ENCODE measurements at places on chromosomes 3 and 15.

DNA sequence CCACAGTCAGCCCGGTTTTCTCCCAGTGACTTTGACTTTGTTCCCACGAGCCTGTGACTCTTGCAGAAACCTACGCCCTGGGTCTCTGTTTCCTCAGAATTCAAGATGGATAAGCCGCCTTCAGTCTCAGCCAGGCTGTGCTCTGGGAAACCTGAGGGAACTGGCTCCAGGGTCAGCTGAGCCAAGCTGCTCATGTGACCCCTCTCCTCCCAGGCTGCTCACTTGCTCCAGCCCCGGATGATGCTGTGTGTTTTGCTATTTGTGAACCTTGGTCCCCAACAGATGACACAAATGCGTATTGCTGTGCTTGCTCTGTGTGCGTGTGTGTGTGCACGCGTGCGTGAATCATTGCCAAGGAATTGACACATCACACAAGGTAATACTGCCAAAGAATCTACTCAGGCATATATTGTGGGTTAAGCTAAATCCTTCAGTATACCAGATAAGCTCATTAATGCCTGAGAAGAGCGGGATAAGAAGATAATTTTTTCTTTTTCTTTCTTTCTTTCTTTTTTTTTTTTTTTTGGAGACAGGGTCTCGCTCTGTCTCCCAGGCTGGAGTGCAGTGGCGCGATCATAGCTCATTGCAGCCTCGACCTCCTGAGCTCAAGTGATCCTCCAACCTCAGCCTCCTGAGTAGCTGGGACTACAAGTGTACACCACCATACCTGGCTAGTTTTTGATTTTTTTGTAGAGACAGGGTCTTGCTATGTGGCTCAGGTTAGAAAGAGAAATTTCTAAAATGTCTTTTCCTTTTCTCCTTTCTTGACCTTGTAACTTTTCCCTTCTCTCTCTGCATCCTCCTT, 29.2 kb upstream of the UMPS start:
- no peak for DNase-seq

DNA sequence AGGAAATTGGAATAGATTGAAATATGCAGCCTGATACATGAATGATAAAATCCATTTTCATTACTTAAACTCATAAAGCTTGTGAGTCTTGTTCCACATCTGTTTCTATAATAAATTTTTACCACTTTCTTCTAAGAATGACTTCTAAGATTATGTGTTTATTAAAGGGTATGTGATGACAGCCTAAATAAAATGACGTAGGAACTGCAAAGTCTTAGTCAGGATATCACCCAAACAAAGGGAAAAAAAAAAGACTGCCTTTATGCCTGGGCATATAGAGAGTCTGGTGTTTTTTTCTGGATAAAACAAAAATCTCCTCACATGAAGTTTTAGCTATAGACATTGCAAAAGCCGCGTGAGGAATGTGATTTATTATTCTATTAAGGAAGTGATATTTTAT, 844.0 kb downstream of the DIPK2A start:
- DNase-seq, result no peak

DNA sequence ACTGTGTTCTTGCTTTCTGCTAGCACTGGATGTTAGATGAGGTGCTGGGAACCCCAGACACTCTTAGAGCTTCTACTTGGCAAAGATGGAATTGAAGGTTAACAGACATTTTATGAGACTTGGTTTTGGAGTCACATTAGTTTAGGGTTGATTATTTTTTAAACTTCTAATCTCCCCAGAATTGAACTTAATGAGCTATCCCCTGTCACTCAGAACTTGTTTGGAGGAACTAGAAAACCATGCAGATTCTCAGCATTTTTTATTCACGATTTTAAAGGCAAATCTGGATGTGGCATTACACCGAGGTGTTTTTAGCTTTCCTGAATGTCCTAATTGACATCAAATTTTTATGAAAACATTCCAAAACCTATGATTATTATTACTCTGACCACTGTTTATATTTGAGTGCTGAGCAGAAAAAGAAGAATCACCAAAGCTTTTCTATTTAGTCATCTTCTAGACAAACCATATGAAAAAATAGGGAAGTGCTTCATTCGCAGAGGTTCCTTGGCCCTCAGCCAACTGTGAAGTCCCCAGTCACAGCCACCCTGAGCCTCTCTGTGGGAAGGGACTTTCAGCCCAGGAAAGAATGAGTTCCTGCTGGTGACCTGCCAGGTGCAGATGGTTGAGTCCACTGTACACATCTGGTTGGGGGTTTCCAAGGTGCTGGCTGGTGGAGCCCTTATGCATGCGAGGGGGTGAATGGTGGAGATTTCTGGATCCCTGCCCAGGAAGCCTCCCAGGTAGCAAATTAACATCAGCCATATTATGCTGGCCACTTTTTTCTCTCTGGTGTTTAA, 196.0 kb upstream of the TOPAZ1 start:
- no peak for DNase-seq

GRCh38 chr3:52696830-52697631, 8.6 kb downstream of the GLT8D1 start:
- no peak for DNase-seq

DNA sequence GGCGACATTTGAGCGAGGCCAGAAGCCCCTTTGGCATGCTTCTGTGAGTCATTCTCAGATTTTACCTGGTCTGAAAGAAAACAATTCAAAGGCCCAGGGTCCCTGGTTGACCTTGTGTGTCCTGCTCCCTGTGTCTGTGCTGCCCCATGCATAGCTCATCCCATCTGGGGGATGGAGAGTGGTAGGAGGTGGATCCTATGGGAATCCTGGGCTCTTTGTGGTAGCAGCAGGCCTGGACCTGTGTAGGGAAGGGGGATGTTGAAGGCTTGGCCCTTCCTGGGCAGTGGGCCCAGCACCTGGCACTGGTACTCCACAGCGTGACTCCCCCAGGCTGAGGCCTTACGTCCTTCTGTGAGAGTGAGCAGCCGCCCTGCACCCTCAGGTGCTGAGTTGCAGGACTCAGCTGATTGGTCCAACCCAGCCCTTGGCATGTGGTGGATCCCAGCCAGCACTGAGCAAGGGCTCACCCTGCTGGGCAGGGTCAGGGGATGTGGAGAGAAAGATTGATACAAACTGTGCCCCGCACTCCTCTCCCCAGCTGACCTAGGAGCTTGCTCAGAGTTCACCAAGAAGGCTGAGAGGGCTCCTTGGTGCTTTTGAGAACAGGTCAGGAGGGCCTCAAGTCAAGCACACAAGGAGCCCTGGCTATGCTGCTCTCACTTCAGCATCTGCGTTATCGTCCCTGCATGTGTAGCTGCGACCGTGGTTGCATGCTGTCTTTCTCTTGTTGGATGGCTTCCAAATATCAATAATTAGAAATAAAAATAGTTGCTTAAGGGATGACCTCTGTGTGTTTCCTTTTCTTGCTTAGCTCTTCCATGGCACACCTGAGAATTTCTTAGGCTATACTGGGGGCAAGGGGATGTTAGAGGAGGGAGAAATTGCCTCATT, 21.4 kb upstream of the JMJD7 start:
- no peak for DNase-seq

DNA sequence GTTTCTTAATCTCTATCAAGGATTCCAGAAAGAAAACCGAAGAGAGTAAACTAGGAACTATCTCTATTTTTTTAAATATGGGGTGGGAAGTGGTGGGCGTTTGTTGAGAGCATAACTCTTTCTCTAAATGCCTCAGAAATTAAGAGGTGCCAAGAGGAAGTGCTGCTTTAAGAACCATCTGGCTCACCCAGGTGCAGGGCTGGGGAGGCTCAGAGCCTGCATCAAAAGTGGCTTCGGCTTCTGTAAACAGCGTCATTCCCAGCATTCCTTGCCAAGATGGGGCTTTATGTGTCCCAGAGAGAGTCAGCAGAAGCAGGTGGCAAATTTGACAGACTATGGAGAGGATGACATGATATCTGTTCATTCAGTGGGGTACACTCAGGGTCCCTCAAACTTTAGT, 123.3 kb upstream of the BFSP2 start:
- no peak for DNase-seq

GRCh38 chr3:12246497-12247163, 42.2 kb upstream of the PPARG start:
- DNase-seq, result no peak

DNA sequence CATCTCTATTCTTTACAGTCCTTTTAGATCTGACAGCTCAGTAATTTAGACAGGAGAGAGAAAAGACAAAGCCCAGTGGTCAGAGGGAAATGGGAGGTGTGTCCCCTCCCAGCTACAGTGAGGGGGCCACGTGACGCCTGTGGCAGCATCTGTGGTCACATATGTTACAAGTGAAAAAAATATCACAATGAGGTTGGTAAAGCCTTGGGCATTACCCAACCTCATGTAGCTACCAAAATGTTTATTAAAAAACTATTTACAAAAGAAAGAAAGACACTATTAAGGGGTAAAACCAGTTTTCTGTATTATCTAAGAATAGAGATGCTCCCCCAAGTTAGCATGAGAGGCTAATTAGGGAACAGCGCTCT, 42.9 kb upstream of the PLCL2 start:
- DNase-seq, result no peak

- no peak for DNase-seq
These were observed 87.6 kb upstream of the MYZAP start for GRCh38 chr15:57503911-57504598.

- no peak for DNase-seq
These were observed 76.2 kb upstream of the MELTF start for GRCh38 chr3:197105786-197106185.

- peak; percentile 23 for DNase-seq
These were observed 54.8 kb downstream of the MESD start for GRCh38 chr15:80934761-80935221.

- DNase-seq, result no peak
These were observed 177.7 kb upstream of the NR2E3 start for GRCh38 chr15:71632576-71633195.

- no peak for DNase-seq
These were observed 18.7 kb downstream of the DNAJC13 start for GRCh38 chr3:132435911-132436425.

DNA sequence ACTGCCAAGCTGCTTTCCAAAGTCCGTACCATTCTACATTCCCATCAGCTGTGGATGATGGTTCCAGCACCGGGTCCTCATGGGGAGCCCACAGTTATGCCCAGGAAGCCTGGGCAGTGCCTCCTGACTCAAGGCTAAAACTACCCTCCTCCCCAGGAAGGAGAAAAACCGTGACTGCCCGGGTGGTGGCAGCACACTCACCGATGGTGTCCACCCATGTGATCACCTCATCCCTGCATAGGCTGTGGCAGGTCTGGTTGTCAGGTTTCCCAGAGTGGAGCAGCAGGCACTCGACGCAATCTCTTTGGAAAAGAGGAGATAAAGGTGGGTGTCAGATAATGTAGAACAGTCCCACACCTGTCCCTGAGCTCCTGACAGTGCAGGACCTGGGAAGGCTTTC, 38.6 kb downstream of the UMPS start:
- DNase-seq, result no peak

- no peak for DNase-seq
These were observed 16.9 kb downstream of the ARIH2 start for GRCh38 chr3:48935530-48935929.

- no peak for DNase-seq
These were observed 3.9 kb upstream of the HHLA2 start for GRCh38 chr3:108292450-108292849.

GRCh38 chr3:146178006-146178689, 17.2 kb upstream of the PLOD2 start:
- no peak for DNase-seq
